ENCODE measurements at places on chromosomes 5 and 9.

- DNase-seq = no peak
These were observed 871 bp downstream of the GLE1 start for GRCh38 chr9:128505414-128505765.

GRCh38 chr9:127091526-127091925, 30.9 kb downstream of the ANGPTL2 start:
- no peak for DNase-seq

DNA sequence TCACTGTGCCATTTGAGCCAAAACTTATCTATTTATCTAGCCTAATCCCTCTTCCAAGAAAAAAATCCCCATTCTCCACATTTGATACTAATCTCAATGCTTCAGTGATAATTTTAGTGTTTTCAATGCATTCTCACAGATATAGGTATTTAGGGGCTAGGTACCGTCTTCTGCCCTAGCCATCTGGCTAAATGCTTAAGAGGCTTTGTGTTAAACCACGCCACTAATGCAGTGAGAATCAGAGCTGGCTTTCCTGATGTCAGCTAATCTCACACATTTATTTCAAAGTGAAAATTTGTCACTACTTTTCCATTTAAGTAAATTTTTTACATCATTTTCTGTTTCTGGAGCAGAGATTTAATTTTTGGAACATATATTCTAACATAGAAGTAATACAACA, 479.7 kb downstream of the MAN2A1 start:
- DNase-seq = no peak

GRCh38 chr5:1101961-1102713, 9.7 kb downstream of the SLC12A7 start:
- no peak for DNase-seq

DNA sequence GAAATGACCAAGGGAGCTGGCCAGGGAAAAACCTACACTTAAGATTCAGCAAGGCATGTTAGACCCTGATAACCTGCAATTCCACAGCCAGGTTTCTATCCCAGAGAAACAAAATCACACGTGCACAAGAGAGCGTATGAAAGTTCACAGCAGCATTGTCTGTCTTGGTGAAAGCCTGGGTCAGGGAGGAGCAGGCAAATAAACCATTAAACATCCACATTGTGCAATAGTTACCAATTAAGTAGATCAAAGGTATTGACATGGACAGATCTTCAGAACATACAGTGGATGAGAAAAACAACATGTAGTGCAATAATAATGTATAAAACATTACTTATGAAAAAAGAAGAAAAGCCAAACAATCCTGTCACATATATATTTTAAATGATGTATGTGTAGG, 15.9 kb upstream of the GPX3 start:
- no peak for DNase-seq

GRCh38 chr5:127840198-127840524, 137.0 kb downstream of the CCDC192 start:
- DNase-seq = no peak

DNA sequence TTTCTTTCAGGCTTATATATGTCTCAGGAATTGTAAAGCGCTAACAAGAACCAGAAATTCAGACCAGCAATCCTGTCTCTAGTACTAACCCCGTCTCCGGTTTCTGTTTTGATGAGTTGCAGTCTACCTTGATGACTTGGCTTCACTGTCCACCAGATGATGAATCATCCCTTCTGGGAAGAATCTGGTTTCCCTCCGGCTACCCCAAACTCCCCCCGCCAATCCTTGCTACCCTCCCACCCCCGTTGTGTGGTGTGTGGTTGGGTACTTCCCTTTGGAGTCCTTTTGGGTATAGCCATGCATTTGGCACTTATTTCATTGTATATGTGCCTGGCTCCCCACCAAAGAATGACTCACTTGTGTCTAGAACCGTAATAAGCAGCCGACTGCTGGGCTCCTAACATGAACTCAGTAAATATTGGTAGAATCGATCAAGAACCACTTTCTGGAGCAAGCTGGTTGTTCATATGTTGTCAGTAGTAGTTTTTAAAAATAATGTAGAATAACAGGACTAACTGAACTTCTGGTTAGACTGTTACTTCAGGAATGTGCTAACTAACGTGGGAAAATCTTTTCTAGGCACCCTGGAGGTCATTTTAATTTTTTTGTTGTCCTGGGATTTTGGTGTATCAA, 8.3 kb upstream of the TGFBI start:
- DNase-seq = no peak

DNA sequence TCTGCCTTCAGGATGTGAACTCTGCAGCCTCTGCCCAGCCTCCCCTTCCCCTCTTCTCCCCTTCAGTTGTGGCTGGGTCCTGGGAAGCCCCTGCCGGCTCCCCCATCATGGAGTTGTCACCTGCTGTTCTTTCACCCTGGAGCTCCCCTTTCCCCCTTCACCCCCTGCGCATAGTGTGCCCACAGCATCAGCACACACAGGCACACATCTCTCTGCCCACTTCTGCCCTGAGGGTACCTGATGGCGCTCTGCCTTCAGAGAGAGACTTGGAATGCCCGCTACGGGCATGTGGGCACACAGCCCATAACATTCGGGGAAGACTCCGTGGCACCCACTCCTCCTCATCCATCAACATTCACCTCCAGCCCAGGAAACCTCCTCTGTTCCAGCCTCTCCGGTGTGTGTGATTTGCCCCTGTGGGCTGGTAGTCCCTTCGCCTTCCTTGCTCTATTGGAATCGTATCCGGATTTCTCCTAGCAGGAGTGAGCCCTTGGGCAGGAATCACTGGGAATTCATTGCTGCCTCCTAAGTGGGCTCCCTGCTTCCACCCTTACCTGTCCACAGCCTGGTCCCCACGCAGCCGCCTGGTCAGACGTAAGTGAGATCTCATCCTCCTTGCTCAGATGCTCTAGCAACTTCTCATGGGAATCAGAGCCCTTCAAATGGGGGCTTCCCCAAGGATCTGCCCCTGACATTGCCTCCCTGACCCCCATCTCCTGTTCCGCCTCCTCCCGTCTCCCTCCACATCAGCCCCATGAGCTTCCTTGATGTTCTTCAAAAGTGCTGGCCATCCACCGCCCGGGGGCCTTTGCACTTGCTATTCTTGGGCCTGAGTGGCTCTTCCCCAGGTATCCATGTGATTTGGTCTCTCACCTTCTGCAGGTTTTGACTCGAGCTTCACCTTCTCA, 61.5 kb upstream of the CTSL start:
- no peak for DNase-seq

DNA sequence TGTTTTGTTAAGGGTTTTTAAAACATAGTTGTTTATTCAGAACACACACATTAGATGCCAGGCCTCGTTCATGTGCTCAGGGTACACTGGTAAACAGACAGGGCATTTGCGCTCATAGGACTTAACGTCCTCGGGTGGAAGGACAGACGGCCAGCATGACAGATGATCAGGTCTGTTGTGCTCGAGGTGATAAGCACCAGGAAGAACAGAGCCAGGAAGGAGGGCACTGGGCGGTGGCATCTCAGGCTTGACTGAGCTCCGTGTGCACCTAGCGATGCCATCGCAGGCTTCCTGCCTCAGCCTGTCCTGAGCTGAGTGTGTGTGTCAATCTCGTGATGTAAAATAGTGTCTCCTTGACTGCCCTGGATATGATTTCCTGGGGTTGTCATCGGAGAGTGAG, 96.5 kb downstream of the EHMT1 start:
- DNase-seq = no peak

DNA sequence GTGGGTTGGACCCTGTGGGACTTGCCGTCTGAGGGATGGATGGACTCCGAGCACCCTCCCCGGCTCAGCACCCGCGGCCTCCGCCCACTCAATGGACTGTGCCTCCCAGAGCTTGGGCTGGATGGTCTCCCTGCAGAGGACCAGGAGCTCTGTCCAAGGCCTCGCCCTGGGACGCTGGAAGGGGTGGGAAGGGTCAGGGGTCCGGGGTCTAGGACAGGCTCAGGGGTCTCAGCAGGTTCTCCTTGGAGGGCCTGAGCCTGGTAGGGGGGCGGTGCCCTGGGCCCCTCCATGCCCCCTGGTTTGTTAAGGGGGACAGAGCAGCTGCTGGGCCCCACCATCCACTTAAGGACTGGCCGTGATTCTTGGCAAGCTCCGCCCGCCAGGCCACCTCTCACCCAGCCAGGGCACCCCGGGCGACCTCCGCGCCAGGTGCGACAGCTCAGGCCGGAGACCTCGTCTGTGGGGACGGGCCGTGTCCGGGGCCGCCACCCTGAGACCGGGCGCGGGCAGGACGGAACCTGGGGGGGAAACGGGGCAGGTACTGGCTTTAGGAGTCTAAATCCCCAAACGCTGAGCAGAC, 29.2 kb downstream of the EXOC3 start:
- no peak for DNase-seq

DNA sequence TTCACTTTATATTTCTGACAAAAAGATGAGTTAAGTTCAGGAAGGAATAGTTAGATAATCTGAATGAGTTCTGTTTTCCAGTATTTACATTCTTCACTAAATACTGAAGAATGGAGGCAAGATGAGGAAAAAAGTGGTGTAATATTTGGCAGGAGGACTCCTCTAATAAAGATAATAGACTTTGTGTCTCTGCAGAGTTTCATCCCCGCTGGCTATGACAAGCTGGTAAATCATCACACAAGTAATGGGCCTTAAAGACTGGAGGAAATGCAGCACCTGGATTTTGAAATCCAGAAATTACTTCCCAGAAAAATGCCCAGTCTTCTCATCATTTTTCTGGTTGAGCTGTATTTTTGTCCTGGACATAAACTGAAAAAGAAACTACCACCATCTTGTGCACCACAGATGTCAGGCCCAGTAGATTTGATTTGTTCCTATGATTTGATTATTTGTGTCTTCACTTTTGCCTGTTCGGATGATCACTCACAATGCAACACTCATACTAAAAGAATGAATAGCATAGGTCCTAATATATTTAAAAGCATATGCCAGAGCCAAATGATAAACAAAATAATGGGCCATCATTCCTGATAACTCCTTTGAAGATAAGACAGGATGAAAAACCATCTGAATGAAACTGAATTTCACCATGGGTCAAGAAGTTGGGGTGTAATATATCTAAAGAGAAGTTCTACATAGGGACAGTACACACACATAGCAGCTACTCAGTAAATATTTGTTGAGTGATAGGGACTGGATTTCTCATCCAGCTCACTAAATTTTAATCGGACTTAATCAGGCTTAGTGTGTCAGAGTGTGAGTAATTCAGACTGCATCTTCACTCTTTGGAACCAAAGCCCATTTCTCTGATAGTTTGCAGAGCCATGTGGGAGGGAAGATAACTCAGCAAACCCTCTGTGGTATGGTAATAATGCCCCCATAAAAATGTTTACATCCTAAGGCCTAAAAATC, 200.5 kb downstream of the HINT1 start:
- no peak for DNase-seq

GRCh38 chr9:114096041-114096511, 3.0 kb downstream of the KIF12 start:
- no peak for DNase-seq

GRCh38 chr5:12691330-12691729, 787.1 kb upstream of the CTNND2 start:
- DNase-seq = no peak

- no peak for DNase-seq
These were observed 77.0 kb upstream of the ZFAND5 start for GRCh38 chr9:72441848-72442607.

DNA sequence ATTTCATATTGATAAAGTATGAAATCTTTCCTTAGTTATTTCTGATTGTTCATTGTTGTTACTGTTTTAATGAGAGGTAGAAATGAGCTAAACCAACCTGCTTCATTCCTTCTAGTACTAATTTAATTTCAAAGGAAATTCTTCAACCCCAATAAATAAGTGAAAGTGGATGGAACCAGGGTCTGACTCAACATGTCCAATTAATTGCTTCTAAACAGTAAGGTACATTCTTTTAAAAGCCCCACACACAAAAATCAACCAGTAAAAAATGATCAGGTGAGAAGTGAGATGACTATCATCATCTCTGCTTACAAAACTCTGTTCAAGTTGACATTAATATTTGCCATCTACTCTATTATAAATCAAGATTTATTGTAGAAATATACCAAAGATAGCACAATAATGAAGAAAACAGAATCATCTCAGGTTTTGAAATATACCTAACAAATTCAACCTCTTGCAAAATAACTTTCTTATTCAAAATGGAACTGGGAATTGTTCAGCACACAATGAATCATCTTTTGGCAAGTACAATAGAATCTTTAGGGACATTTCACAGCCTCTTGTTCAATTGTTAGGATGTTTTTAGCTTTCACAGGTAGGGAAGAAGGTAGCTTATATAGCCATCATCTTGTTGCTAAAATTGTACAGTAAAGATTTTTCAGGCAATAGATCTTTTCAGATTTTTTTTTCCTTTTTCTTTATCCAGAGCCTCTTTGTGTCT, 114.5 kb downstream of the RPS23 start:
- no peak for DNase-seq

DNA sequence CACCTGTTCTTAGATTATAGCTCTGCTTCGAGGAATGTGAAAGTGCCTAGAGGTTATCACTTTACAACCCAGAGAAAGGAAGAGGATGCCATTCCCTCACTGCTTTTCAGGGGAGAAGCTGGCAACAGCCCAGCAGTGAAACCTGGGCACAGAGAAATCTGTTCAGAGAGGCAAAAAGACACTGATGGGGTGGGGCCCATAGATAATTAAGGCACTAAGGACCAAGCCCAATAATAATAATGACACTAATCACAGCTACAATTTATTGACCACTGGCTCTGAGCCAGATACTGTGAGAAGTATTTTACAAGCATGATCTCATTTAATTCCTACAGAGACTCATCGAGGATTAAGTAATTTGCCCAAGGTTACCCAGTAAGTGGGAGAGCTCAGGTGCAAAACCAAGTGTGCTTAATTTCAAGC, 168.3 kb downstream of the PIK3R1 start:
- no peak for DNase-seq

DNA sequence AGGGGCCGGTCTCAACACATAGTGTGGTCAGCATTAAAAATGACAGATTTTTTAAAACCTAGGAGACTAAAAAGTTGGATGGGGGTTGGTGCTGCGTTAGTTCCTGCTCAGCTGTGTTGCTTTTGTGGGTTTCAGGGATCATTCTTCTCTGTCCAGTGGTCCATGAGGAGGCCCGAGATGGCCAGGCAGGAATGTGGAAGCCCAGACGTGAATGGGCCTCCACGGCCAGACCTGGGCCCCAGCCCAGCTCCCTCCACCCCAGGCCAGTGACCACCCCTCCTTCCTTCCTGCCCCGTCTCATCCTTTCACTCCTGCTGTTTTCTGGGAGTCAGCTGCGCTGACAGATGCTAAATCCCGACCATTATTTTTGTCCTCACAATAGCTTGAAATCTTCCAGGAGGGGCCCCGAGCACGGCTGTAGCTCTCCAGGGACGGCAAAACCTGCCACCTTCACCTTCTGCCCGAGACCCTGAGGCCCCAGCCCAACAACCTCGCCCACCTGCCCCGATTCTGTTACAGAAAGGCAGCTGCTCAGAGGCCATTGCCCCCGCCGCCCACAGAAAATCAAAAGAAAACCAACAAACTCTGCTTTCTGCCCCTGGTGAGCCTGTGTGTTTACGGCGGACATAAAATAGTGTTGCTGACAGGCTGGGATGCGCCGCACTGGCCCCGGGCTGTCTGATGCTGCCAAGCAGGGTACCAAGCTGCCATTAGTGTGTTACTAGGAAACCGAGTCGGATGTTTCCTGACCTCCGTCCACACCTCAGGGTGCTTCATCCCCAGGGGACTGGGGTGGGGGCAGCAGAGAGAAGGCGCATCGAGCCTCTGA, 83.7 kb upstream of the SARDH start:
- no peak for DNase-seq

GRCh38 chr5:133154274-133155075, 102.7 kb downstream of the HSPA4 start:
- DNase-seq = no peak

- DNase-seq = no peak
These were observed 39.8 kb downstream of the BARHL1 start for GRCh38 chr9:132622159-132622558.

- DNase-seq = no peak
These were observed 13.4 kb upstream of the EXOC3 start for GRCh38 chr5:429453-430188.

- no peak for DNase-seq
These were observed 107.4 kb downstream of the SNX18 start for GRCh38 chr5:54624805-54625568.

All from esophagus squamous epithelium (tissue), 5 donors.